Ovary (tissue), 10 donors: ENCODE measurements at places on chromosomes 3 and 15. TPM values are rescaled to one million over a fixed set of nuclear protein-coding genes. Genes with fewer than 3 reads are reported as not detected.

GRCh38 chr15:70670680-70671079, 92.7 kb downstream of the UACA start:
- DNase-seq = no peak

DNA sequence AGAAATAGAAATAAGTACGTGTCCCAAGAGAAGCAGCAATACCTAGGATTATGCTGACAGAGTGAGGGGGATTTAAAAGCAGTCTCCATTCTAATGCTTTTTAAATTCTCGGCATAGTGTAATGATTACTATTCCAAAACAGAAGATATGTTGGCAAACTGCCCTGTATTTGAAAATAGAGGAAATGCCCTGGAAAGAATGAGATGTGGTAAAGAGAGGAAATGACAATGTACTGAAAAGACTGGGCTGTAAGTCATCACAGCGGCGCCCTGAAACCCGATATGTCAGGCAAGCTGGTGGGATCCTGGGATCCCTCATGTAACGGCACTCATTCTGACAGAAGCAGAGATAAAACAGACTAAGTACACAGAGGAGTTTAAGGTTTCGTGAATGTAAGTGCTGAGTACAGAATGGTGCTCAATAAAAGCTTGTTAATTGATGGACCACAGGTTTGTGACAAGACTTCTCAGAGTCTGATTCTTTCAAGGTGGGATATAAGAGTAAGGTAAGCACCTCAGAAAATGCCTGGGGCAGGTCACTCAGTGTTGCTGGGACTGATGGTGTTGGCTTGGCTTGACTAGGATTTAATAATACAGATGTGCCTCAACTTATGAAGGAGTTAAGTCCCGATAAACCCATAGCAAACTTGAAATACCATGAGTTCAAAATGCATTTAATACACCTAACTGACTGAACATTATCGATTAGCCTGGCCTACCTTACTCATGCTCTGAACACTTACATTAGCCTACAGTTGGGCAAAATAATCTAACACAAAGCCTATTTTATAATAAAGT, 91.4 kb downstream of the NFKBIZ start:
- no peak for DNase-seq

DNA sequence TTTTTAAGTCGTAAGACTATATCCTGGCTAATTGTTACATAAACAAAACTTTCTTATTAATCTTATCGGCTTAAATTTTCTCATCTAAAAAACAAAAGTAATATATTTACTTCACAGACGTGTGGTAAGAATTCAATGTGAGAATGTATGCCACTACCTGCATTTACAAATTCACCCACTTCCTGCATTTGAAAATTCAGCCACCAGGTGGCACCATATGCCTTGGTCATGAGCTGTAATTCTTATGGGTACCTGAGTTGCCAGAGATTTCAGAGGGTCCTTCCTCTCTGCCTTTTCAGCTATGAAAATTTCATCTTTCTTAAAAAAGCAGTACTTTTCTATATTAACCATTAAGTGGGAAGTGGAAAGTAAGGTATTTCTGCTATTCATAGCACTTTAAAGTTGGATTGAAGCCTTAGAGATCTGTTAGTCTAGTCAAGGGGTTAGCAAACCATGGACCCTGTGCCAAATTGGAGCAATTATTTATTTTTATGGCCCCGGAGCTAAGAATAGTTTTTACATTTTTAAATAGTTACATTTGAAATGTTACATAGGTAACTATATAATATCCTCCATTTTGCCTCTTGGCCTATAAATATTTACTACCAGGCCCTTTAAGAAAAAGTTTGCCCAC, 127.8 kb downstream of the HCN4 start:
- peak; percentile 56 for DNase-seq

- no peak for DNase-seq
Measured at GRCh38 chr3:139231555-139232281, 112.1 kb upstream of the MRPS22 start.

- no peak for DNase-seq
Measured at GRCh38 chr3:106717178-106717780, 660.0 kb upstream of the CCDC54 start.

DNA sequence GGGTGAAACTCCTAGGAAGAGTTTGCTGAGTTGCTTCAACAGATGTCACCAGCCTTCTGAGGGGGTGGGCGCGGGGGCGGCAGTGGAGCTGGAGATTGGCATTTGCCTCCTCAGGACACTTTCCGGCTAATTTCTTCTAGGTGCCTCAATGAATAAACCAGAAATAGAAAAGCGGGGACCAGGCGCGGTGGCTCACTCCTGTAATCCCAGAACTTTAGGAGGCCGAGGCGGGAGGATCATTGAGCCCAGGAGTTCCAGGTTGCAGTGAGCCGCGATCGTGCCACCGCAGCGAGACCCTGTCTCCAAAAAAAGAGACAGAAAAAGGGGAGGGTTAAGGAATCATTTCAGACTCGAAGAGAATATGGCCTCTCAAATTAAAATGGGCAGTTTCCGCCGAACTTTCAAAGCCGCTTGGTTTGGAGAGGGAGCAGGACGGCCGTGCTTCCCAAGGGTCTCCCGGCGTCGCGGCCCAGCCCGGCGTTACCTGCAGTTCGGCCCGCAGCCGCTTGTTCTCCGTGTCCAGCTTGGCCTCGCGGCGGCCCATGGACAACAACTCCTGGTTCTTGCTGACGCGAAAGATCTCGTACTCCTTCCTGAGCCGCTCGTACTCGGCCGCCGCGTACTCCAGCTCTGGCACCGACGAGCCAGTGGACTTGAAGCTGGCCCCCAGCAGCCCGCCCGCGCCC, 587 bp downstream of the NPHP3 start:
- no peak for DNase-seq

SV2B gene
- polyA plus RNA-seq = 0.10 TPM

DNA sequence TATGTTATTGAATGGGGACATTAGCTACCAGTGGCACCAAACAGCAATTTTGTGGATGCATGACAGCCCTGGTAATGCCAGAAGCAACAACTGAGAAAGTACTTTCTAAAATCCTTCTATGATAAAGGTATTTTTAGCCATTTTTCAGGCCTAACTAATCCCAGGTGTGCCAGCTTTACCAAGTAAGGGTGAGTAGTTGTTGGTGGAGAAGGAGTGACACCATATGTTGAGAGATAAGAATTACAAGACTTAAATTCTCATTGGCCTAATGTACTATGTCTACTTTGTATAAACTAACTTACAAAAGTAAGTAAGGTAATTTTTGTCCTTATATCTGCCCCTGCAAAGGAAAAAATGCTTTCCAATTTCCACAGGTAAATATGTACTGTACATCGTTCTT, 4.1 kb upstream of the COX17 start:
- no peak for DNase-seq

DNA sequence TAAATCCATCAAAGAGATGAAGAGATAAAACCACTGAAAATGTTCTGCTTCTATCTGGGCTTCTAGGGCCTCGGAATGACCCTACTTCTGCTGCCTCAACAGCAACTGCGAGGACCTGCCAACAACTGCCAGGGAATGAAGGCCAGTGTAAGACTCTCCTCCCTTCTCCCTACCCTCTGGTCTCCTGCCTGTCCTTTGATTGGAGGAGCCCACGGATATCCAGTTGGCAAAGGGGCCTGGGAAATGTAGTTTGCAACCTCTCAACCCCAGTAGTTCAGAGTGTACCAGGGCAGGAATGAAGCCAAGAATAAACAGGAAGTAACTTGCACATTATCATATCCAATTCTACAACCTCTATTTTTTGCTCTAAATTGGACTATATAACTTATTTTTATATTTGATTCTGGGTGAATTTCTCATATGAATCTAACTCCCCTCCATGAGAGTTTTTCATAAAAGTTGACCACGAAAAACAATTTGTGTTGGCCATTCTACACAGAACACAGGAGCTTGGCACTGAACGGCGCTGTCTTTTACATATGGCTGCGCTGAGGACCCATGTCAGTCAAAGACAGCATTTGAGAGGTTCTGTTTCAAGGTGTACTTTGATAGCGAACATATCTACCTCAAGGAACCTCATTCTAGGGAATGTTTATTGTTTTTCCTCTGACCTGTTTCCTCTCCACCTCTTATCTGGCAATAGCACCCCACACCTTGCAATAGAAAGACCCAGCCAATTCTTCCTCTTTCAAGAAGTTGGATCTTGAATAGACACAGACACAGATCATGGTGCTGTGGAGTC, 91.1 kb upstream of the RNF7 start:
- peak; percentile 60 for DNase-seq

DNA sequence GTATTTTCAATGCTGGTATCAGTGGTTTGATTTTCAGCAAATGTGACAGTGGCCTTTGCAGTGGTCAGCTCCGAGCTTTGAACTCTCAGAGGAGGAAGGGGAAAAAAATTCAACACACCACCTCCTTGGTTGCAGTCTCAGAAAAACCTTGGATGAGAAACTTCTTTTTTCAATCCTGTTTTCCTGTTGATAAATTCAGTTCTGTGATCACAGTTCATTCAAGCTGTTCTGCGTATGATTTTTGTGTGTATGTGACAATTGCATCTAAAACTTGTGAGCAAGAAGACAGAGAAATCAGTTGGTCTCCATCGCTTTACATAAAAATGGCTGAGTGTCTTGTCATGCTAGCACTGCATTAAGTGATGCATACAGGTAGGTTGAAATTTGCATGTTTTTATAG, 19.2 kb downstream of the ZBTB38 start:
- DNase-seq = no peak

GRCh38 chr3:152261329-152261728, 7.4 kb upstream of the MBNL1 start:
- no peak for DNase-seq

- no peak for DNase-seq
Measured at GRCh38 chr15:60652245-60652644, 173.3 kb upstream of the ICE2 start.

- DNase-seq = peak; percentile 66
Measured at GRCh38 chr3:141076797-141077571, 25.8 kb downstream of the SPSB4 start.

DNA sequence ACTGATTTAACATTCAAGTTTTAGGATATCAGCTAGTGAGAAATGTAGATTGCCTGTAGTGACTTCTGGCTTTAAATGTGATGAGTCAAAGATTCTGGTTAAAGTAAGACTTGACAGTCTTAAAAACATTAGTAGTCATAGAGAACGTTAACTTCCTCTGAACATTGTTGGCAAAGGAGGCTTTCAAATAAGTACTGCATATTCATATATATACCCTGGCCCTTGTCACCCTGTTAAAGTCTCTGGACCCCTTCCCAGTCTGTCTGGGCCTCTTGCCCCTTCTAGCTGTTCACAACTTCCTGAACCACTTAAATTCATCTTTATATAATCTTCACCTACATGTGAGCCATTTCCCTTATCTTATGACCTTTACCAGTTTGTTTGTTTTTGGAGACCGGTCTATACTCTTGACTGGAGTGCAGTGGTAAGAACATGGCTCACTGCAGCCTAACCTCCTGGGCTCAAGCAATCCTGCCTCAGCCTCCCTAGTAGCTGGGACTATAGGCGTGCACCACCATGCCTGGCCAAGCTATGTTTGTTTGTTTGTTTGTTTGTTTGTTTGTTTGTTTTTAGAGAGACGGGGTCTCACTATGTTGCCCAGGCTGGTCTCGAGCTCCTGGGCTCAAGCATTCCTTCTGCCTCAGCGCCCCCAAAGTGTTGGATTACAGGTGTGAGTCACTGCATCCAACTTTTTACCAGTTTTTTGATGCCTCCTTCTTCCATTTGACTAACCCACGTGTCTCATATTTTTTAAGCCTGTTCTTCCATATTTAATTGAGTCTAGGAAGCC, 64.4 kb upstream of the CRTC3 start:
- DNase-seq = no peak

GRCh38 chr3:150177673-150178381, 207.1 kb upstream of the PFN2 start:
- no peak for DNase-seq
